ENCODE measurements at places on chromosomes 6 and 20.

DNA sequence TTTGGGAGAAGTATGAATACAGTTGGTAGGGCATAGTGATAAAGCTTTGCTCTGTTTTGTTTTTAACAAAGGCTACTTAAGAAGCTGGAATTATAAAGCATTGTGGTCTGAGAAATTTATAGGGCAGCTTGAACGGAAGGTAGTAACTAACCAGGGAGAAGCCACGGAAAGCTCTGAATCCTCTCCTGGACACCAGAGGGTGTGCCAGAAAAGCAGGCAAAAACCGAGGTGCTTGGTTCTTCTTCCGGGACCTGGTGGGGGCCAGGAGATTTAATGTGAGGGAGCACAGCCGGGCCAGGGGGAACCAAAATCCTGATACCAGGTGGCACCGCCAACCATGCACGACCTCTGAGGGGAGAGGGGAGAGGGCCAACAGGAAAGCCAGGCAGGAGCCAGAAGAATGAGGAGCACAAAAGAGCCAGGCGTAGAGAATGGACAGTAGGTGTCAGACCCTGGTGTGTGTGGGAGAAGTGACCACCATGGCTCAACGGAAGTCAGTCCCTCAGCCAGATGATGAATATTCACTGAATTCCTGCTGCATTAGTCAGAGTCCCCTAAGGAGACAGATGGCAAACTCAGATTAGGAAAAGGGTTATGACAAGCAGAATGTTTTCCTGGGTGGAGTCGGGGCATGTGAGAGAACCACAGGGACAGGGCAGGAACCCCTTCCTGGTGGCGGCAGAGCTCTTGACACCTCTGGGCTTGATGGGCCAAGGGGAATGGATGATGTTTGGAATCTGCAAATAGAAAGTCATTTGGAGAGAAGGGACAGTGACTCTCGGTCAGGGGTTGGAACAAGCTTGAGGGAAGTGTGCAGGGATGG is 262.3 kb downstream of the ZNF217 start:
- DNase-seq, result no peak

DNA sequence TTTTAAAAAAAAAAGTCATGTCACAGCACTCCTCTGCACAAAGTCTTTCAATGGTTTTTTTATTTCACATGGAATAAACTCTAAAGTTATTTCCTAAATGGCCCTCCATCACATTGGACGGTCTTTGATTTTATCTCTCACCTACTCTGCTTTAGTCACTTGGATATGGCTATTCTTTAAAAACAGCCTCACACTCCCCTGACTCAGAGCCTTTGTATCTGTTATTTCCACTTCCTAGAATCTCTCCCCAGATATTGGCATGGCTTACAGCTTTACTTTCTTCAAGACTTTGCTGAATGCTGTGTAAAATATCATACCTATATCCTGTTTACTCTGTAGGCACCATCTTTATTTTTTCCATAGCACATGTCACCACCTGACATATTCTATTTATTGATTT is 194.7 kb upstream of the MCHR2 start:
- no peak for DNase-seq

DNA sequence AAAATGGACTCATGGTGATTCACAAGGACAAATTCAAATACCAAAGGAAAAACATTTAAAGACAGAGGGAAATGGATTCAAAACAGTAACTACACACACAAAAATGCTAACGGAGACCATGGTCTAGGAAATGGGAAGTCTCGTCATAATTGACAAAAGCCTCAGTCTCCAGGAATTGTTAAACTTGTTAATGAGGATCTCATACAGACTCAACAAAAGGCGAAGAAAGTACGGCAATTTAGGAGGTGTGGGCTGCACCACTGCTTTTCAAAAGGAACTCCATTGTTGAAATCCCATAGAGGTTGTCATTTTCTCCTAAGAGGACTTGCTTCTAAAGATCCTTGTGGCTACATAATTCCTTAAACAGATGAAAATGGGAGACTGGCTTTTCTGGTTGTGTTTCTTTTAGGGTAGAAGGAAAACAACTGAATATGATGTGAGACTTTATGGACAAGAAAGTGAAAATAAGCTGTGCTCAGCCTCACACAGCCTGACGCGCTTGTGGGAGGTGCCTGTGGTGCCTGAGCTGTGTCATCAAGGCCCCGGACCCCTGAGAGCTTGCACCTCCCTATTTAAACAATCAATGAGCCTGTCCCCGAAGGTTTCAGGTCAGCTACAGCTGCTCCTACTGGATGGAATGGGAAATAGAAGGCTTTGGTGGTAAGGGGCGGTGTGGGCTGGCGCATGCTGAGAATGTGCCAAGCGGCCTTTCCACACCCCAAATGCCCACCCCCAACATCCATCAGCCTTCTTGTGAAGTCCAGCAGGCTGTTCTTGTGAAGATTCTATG is 2.5 kb upstream of the CLDN20 start:
- DNase-seq, result no peak

DNA sequence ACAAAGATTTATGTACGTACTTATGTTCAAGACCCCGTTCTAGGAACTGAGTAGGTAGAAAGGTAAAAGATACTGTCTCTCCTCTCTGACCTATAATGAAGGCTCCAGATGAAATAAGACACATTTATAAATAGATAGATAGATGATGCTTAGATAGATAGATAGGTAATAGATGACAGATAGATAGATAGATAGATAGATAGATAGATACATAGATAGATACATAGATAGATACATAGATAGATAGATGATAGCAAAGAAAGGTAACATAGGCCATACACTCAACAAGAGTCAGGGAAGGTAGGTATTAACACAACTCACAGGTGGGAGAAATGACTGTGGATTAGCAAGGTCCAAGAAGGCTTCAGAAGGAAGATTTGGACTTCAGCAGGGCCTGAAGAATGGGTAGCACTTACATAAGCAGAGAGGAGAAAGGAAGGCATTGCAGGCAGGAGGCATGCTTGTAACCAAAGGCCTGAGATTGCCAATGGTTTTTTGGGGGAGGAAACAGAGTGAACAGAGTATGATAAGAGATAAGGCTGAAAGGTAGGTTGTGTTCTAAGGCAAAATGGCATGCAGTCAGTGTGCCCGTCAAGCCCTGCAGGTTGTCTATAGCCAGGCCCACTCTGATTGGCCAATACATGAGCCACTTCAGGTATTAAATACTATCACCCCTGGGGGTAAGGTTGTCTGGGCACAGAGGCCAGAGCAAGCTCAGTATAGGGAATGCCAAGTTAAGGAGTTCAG is 7.7 kb upstream of the MYB start:
- no peak for DNase-seq

DNA sequence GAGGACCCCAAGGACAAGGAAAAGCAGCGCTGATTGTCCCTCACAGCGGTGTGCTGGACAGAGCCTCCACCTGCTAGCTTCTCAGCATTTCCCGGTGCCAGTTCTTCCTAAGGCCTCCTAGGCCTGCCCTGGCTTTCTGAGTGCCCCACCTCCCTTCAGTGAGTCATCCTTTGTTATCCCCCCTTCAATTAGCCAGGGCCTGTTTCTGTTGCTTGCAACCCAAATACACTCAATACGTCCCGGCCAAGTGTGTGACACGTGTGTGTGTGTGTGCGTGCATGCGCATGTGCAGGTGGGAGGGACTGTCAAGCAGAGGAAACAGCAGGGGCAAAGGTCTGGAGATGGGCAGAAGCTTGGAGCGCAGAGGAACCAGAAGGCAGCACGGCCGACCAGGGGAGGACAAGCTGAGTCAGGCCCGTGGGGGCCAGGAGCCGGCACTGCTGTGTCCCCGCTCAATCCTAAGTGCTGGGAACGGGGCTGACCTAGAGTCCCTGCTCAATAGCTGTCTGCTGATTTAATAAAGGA is 159.8 kb downstream of the PREX1 start:
- peak; percentile 54 for DNase-seq
